IMR-90 (cell line): ENCODE measurements at places on chromosomes 4 and X. TPM values are rescaled to one million over a fixed set of nuclear protein-coding genes. Genes with fewer than 3 reads are reported as not detected.
A peak's percentile ranks its signal among the peaks of the same experiment; 100 is the strongest.

GRCh38 chrX:25096522-25097045, 80.8 kb upstream of the ARX start:
- DNase-seq, result no peak
- H3K27ac ChIP-seq, result no peak overlapping the region
- H3K36me3 ChIP-seq, result no peaks in the 10 kb centered on the region

Gene AWAT1
- total RNA-seq, result not detected in 2 replicates

DNA sequence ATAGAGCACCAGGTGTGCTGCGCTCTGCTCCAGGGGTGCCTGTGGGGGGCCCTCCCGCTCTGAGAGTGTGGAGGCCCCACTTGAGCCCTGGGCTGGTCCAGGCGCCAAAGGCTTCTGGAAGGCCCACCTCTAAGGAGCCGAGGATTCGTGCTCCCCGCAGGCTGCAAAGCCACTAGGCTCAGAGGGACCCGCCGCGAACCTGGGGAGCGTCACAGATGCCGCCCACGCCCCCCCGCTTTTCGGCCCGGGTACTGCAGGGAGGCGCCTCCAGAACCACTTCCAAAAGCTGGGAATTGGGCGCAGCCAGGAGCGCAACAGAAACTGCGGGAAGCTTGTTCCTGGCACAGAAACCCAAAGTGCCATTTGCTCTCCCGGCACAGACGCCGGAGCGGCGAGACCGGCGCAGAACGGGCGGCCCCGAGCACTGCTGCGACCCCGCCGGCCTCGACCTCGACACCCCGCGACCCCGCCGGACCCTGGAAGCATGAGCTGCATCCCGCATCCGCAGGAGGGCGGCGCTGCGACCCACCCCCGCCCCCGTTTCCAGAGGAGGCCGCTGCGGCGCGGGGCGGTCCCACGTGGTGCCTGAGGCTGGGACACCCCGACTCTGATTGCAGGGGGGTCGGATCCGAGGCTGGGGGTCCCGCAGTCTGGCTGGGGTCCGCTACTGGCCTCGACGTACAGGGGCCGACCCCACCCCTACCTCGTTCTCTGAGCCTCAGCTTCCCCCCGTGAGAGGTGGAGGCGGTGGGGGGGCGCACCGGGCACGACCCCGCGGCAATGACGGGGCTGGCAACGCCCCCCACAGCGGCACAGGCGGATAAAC, 30.8 kb downstream of the CPLX1 start:
- DNase-seq, result no peak
- H3K4me3 ChIP-seq, result no peak overlapping the region
- no peaks in the 10 kb centered on the region for H3K36me3 ChIP-seq

DNA sequence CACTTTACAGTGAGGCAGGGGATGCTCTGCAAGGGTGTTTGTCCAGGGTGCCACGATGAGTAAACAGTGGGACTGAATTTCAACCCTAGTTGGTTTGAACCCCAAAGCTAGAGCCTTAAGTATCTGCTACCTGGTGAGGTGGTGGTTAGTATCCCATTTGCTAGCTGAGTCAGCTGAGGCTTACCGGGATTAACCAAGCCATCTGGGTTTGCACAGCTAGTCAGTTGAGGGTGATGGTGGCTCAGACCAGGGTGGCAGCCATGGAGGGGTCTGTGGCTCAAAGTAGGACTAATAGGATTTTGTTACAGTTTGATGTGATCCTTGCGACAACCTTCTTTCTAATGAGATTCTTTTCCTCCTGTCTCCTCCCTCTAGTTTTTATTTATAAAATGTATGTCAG, 1.9 kb downstream of the EVC start:
- no peak overlapping the region for H3K27ac ChIP-seq
- DNase-seq, result no peak
- peaks cover 25% of the 10 kb centered on the region for H3K4me1 ChIP-seq
- no peaks in the 10 kb centered on the region for H3K27me3 ChIP-seq
- H3K36me3 ChIP-seq, result no peaks in the 10 kb centered on the region

DNA sequence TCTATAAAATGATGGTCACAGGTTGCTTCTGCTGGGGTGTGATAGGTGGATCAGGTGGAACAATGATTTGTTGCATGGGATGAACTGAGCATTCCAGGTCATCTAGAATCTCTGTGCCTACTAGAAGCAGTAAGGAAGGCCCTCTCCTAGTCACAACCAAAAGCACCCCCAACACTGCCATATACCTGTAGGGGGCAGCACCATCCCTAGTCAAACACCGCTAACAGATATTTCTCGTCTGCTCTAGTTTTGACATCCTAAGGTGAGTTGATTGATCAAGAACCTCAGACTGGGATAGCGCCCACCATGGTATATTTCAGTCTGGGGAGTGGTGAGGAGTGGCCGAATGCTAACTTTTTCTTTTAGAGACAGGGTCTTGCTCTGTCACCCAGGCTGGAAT, 160.2 kb downstream of the NHS start:
- H3K27ac ChIP-seq, result no peak overlapping the region
- DNase-seq, result peak; percentile 20
- H3K4me1 ChIP-seq, result no peaks in the 10 kb centered on the region
- no peaks in the 10 kb centered on the region for H3K36me3 ChIP-seq
- H3K27me3 ChIP-seq, result no peaks in the 10 kb centered on the region; the same call in none of the 2 replicates

GRCh38 chrX:74422576-74423288, 1.4 kb downstream of the SLC16A2 start:
- H3K27ac ChIP-seq, result peak overlapping the region; percentile 91
- DNase-seq, result peak; percentile 66
- no peaks in the 10 kb centered on the region for H3K36me3 ChIP-seq
- no peaks in the 10 kb centered on the region for H3K27me3 ChIP-seq

Gene CD40LG
- not detected in 2 replicates for total RNA-seq
